T-cell (primary cell): ENCODE measurements at places on chromosomes 3 and 15. TPM values are rescaled to one million over a fixed set of nuclear protein-coding genes. Genes with fewer than 3 reads are reported as not detected.

- H3K4me3 ChIP-seq: no peak overlapping the region
- no peak overlapping the region for H3K27ac ChIP-seq
- no peak for DNase-seq
- H3K4me1 ChIP-seq: no peaks in the 10 kb centered on the region
- H3K27me3 ChIP-seq: no peaks in the 10 kb centered on the region
- H3K36me3 ChIP-seq: no peaks in the 10 kb centered on the region
Measured at GRCh38 chr3:155218462-155218861, 75.0 kb downstream of the STRIT1 start.

DNA sequence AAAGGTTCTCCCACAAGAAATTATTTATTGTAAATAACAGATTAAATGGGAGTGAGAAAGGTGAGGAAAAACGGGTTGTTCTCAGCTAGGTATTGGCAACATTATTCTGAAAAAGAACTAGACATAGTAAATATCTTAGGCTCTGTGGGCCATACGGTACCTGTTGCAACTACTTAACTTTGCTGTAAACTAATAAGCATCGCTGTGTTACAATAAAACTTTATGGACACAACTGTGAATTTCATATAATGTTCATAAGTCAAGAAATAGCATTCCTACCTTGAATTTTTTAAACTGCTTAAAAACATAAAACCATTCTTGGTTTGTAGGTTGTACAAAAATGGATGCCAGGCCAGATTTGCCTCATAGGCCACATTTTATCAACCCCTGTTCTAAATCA, 183.9 kb downstream of the TBC1D5 start:
- no peaks in the 10 kb centered on the region for H3K27me3 ChIP-seq
- no peak overlapping the region for H3K4me3 ChIP-seq
- H3K4me1 ChIP-seq: no peaks in the 10 kb centered on the region
- no peak overlapping the region for H3K27ac ChIP-seq
- DNase-seq: no peak

GRCh38 chr15:39094116-39094515, 486.8 kb upstream of the THBS1 start:
- no peak for DNase-seq
- H3K27ac ChIP-seq: no peak overlapping the region
- no peak overlapping the region for H3K4me3 ChIP-seq
- no peaks in the 10 kb centered on the region for H3K27me3 ChIP-seq
- no peaks in the 10 kb centered on the region for H3K4me1 ChIP-seq
- H3K36me3 ChIP-seq: no peaks in the 10 kb centered on the region

DNA sequence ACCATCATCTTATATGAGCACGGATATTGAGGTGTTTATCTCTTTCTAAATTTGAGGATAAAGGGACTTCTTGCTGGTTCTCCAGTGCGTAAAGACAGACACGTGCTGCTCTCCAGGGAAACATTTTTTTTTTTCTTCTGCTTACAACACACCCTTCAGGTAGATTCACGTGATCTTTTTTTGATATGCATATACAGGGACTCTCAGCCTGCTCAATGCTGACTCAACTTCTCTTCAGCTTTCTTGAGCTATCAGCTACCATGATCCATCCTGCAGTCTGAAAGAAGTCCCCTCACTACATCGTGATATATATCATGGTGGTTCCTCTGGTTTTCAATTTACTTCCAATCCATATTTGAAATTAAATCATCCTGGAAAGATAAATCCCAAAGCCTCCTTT, 87.1 kb upstream of the SLITRK3 start:
- no peak overlapping the region for H3K4me3 ChIP-seq
- H3K27me3 ChIP-seq: no peaks in the 10 kb centered on the region
- H3K27ac ChIP-seq: no peak overlapping the region
- H3K36me3 ChIP-seq: no peaks in the 10 kb centered on the region
- H3K4me1 ChIP-seq: no peaks in the 10 kb centered on the region

DNA sequence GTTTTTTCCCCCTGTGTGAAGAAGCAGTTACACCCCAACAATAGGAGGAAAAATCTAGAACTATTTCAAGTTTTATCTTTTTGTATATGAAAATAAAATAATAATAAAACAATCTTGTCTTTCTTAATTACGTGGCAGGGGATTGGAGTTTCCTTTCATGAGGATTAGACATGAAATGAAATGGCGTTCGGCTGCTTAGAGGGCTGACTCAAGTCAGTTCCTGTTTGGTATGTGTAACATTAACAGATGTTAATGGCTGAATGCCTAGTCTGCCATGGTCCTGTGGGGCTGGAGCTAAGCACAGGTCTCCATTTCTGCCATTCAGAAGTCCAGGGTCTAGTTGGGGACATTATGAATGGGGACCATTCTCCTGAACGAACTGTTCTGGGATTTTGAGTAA, 3.1 kb upstream of the EXOG start:
- no peaks in the 10 kb centered on the region for H3K36me3 ChIP-seq
- DNase-seq: no peak
- peaks cover 11% of the 10 kb centered on the region for H3K4me1 ChIP-seq
- no peak overlapping the region for H3K27ac ChIP-seq

GRCh38 chr3:10008588-10009344, 17.5 kb upstream of the FANCD2 start:
- H3K27ac ChIP-seq: peak overlapping the region; percentile 44
- H3K36me3 ChIP-seq: no peaks in the 10 kb centered on the region
- H3K27me3 ChIP-seq: peaks cover 16% of the 10 kb centered on the region
- DNase-seq: peak; percentile 74
- peak overlapping the region; percentile 55 for H3K4me3 ChIP-seq

GRCh38 chr3:11145888-11146287, 8.4 kb upstream of the HRH1 start:
- DNase-seq: no peak
- no peak overlapping the region for H3K4me3 ChIP-seq
- no peaks in the 10 kb centered on the region for H3K27me3 ChIP-seq
- no peaks in the 10 kb centered on the region for H3K4me1 ChIP-seq
- H3K27ac ChIP-seq: no peak overlapping the region

DNA sequence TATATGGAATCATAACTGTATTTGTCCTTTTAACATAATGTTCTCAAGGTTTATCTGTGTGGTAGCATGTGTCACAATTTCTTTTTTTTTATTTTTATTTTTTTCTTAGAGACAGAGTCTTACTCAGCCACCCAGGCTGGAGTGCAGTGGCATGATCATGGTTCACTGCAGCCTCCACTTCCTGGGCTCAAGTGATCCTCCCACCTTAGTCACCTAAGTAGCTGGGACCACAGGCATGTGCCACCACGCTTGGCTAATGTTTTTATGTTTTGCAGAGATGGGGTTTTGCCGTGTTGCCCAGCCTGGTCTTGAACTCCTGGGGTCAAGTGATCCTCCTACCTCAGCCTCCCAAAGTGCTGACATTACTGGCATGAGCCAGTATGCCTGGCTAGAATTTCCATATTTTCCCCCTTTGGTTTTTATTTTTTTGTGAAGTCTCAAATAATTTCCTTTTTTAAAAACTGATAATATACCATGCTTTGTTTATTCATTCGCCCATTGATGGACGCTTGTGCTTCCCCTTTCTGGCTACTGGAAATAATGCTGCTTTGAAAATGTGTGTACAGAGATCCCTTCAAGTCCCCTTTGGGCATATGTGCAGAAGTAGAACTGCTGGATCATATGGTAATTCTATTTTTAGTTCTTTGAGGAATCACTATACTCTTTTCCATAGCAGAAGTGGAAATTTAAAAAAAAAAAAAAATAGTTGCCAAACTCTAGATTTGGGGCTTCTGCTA, 28.4 kb downstream of the TMEM40 start:
- no peak overlapping the region for H3K27ac ChIP-seq
- no peaks in the 10 kb centered on the region for H3K4me1 ChIP-seq
- no peak overlapping the region for H3K4me3 ChIP-seq
- peaks cover 11% of the 10 kb centered on the region for H3K27me3 ChIP-seq

DNA sequence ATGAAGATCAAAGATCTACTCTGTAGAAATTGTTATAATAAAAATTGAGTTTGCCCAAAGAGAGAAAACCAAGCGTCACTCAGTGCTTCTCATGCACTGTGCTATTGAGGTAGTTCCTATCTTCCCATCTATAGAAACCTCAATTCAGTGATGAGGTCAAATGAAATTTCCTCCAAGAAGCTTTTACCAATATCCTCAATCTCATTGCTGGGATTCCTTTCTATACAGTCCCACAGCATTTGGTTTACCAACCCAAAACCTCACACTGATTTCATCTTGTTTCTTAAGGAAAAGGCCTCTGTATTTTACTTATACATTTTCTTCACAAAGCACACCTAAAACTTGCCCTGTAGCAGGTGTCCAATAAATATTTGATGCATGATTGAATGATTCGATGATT, 147.2 kb downstream of the ALCAM start:
- no peak overlapping the region for H3K27ac ChIP-seq
- H3K36me3 ChIP-seq: no peaks in the 10 kb centered on the region
- no peak for DNase-seq
- H3K27me3 ChIP-seq: no peaks in the 10 kb centered on the region
- H3K4me3 ChIP-seq: no peak overlapping the region
- no peaks in the 10 kb centered on the region for H3K4me1 ChIP-seq

DNA sequence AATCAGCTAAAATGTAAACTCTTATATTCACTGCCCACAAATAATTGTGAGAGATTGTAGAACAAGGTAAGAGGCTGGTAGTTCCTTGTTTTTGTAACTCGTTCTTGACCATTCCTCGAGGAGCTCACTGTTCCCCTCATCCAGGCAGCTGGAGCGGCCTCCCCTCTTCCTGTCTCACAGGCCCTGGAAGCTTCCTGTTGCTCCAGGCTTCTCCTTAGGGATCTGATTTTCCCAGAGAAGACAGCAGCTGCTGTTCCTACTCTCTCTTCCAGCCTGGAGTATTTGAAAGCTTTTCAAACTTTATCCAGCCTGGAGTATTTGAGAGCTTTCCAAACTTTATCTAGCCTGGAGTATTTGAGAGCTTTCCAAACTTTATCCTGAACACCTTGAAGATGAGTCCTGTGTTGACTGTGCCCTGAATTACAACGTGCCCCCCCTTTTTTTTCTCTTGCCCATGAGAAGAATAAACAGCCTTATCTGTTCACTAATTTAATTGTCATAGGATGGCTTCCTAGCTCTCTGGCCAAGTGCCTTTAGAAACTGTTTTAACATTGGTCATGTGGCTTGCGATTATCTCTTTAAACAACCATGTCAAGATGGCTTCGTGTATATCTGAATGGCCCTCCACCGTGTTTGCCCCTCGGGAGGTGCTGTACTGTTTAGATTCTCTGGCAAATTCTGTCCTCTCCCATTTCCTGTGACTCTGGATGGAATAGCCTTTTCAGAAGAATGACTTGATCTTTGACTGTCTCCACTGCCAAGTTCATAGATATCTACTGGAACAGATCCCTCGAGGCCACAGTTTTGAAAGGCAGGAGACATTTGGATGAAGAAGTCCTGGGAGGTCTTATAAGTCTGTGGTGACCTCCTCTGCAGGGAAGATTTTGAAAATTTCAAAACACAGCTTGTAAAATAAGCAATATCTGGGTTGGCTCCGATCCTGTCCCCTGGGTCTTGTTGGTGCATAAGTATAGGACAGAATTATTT, 4.8 kb downstream of the ADAMTSL3 start:
- no peak overlapping the region for H3K4me3 ChIP-seq
- H3K4me1 ChIP-seq: no peaks in the 10 kb centered on the region
- no peak overlapping the region for H3K27ac ChIP-seq
- H3K27me3 ChIP-seq: no peaks in the 10 kb centered on the region
- no peak for DNase-seq

- H3K4me3 ChIP-seq: peak overlapping the region; percentile 87
- H3K36me3 ChIP-seq: no peaks in the 10 kb centered on the region
- peaks cover 3% of the 10 kb centered on the region for H3K27me3 ChIP-seq
- no peak for DNase-seq
- peaks cover 18% of the 10 kb centered on the region for H3K4me1 ChIP-seq
Measured at GRCh38 chr3:57755368-57755675, 787 bp upstream of the SLMAP start.

GRCh38 chr3:98739266-98739665, 23.9 kb upstream of the ST3GAL6 start:
- H3K36me3 ChIP-seq: no peaks in the 10 kb centered on the region
- H3K4me3 ChIP-seq: no peak overlapping the region
- DNase-seq: no peak
- H3K27ac ChIP-seq: no peak overlapping the region

GRCh38 chr3:127484601-127485388, 105.7 kb downstream of the TPRA1 start:
- no peaks in the 10 kb centered on the region for H3K36me3 ChIP-seq
- peaks cover 16% of the 10 kb centered on the region for H3K4me1 ChIP-seq
- no peaks in the 10 kb centered on the region for H3K27me3 ChIP-seq
- H3K4me3 ChIP-seq: no peak overlapping the region
- no peak for DNase-seq
- H3K27ac ChIP-seq: no peak overlapping the region

DNA sequence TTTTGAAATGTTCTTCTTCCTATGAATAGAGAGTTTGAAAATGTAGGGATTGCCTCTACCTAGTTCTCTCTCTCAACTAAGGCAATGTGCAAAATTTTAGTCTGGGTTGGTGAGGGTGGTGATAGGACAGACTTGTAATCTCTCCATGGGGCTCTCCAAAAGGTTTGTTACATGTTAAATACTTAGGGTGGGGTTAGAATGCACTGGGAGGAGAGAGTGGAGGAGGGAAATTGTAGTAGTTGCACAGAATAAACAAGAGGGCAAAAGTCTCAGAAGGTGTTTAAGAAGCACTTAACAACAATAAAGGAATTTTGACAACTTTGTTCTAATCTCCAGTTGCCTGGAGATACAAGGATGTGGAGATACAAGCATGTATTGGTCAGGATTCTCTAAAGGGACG, 230.4 kb downstream of the NECTIN3 start:
- H3K4me3 ChIP-seq: no peak overlapping the region
- DNase-seq: no peak
- H3K27me3 ChIP-seq: no peaks in the 10 kb centered on the region
- no peak overlapping the region for H3K27ac ChIP-seq
- no peaks in the 10 kb centered on the region for H3K4me1 ChIP-seq

GRCh38 chr3:142263112-142263511, 37.7 kb upstream of the GK5 start:
- H3K4me3 ChIP-seq: no peak overlapping the region
- no peak overlapping the region for H3K27ac ChIP-seq
- H3K27me3 ChIP-seq: no peaks in the 10 kb centered on the region
- no peaks in the 10 kb centered on the region for H3K36me3 ChIP-seq
- DNase-seq: no peak

DNA sequence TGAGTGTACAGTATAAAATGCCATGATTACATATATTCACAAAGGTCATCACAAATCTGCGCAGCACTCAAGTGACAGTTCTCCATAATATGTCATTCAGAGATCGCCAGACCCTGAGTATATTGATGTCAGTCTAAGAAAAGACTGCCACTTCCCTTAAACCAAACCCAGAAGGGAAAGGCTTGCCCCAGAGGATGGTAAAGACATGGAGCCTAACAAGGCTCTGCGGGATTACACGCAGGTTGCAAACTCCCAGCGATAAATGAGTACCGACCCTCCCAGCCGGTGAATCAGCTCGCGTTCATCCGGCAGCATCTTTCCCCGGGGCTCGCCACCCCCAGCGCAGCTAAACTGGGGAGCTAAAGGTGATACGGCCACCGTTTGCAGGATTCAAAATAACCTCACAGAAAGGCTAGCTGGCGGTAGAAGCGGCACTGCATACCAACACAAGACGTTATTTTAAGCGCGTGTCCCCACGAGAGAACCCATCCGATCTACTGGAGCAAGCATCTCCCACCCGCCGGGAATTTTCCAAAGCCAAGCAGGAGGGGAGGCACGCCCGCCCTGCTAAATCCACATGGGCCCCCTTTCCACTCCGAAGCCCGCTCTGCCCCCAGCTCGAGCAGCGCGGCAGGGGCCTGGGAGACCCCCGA, 643 bp downstream of the MYO5A start:
- no peak for DNase-seq
- peak overlapping the region; percentile 45 for H3K27ac ChIP-seq
- H3K4me1 ChIP-seq: peaks cover 20% of the 10 kb centered on the region
- no peaks in the 10 kb centered on the region for H3K36me3 ChIP-seq

The ZNF80 gene
- 1.4 TPM for total RNA-seq

The DCLK3 gene
- not detected for total RNA-seq

The LHFPL4 gene
- not detected for total RNA-seq

The BFSP2 gene
- total RNA-seq: not detected

The CNTN3 gene
- not detected for total RNA-seq
